SIG-M5 (cell line): ENCODE measurements at places on chromosomes 1 and 21.

DNA sequence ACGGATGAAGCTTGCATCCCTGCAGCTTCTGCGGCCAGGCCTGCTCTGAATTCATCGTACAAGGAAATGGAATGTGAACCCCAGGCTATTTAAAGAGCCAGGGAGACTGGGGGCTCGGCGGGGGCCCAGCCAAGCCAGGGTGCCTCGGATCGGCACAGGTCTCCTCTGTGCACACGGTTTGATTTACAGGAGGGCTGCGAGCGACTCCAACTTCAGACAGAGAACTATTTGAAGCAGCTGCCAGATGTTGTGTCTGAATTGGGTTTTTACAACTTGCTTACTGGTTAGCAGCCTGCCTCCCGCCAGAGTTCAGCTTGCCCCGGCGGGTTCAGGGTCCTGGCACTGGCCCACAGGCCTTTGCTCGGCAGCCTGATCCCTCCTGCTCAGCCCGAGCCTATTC, 83.2 kb downstream of the SPSB1 start:
- no peak for DNase-seq

DNA sequence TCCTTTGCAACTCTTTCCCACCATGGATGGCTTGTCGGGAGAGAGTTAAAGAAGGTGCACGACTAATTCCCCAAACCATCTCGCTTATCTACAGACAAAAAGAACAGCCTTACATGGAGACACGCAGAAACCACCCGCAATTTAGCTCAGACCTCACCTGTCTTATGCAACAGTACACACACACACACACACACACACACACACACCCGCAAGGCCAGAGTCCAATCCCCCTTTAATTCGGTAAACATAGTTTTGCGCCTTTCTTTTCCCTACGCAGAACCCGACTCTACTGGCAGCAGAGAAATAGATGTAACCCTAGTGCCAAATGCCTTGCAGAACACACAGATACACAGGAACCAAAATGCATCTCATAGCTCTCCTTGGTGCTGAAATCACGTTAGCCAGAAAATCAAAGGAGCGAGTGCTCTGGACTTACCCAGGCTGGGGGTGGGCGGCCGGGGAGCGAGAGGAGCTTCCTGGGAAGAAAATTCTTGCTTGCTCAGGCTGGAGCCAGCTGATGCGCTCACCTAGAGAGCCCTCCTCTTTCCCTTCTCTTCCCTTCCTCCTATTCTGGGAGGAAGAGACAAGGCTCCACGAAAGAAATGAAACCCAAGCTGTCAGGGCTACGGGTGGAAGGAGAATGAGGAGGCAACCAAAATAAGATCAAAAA, 470 bp downstream of the TNR start:
- no peak for DNase-seq

DNA sequence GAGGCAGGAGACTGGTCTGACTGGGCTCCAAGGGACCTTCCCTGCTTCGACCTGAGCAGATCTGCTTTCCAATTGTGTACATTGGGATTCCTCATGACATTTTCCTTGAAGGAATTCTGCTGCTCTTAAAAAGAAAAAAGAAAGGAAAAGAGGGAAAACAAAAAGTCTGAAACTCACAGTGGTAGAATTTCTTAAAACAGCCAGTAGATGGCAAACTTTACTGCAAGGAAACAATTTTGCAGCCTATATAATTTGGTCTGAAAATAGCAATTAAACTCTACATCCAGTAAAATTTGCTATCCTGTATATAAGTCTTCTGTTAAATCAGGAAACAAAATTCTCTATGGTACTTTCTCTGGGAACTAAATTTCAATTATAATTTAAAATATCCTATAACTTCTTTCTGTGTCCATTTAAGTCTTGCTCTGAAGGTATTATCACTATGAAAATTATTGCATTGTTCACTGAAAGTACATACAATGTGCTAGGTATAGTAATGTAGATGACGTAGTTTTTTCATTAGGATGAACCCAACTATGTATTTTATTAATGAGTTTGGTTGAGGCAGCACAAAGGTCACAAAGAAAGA, 59.8 kb downstream of the CRB1 start:
- no peak for DNase-seq

DNA sequence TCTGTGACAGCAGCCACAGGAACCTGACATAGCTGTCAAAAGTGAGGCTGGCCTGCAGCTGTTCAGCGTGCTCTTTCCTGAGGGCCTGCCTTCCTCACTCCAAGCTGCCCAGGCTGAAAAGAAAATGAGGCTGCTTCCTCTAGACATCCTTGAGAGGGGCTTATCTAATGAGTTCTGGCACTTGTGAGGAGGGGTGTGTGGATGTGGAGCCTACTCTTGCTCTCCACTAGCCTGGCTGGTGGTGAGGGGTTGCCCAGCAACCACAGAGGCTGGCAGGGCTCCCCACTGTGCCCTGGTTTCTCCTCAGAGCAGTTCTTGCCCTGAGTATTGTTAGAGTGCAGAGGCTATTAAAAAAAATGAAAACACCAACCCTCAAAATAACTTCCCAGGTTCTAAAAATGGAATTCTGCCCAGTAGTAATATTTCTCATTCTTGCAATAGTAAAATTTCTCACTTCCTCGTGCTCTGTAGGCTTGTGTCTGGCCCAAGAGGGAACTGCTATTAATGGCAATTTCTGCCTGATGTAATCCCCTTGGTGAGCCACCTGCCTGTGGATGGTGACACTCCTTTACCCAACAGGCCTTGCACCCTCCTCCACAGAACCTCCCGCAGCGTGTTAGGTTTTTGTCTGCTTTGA, 52.6 kb upstream of the EPS8L3 start:
- DNase-seq, result peak; percentile 89

DNA sequence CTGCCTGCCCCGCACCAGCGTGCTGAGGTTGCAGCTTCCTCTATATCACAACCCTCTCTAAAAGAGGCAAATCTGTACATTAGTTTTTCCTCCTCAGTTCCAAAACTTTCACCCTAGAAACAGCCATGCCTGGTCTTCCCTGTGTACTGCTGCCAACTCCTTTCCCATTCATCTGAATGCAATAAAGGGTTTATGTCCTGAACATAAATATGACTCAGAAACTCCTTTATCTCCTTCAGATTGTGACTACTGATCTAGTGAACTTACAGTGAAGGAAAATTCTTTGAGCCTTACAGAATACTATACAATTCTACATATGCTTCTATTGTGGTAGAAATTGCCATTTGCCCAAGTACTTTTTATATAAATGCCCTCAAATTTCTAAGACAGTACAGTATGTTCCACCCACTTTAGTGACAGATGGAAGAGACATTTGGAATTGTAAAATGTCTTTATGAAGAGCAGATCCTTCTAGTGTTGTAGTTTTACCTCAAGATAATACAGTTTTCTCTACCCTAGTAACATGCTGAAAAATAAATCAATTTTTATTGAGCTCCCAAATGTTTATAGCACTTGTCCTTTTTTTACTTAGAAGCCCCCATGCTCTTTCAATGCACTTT, 345.1 kb upstream of the SNX7 start:
- no peak for DNase-seq

DNA sequence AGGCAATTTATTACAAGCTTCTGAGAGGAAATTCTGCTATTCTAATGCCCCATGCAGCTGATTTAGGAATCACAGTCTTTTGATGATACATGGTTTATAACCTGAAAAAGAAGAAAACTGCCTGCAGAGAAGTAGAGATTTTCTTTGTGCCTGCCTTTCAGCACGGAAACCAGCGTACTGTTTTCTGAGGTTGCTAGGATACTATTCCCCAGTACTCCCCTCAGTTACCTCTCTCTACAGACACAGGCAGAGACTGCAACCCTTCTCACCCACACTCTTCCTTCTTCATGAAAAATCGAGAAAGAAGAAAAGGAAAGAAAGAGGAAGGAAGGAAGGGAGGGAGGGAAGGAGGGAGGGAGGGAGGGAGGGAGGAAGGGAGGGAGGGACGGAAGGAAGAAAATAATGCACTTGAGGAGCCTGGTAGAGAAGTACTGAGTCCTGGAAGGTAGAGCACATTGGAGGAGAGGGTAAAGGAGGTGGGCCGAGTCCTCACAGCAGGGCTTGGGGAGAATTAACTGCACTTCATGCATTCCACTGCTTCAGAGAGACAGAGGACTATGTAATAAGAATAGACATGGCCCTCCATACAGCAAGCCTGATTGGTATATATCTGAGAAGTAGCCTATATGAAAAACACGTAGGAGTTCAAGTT, 21.9 kb downstream of the RGS2 start:
- no peak for DNase-seq

- no peak for DNase-seq
Observed at GRCh38 chr1:166944186-166944967, 31.0 kb downstream of the ILDR2 start.

DNA sequence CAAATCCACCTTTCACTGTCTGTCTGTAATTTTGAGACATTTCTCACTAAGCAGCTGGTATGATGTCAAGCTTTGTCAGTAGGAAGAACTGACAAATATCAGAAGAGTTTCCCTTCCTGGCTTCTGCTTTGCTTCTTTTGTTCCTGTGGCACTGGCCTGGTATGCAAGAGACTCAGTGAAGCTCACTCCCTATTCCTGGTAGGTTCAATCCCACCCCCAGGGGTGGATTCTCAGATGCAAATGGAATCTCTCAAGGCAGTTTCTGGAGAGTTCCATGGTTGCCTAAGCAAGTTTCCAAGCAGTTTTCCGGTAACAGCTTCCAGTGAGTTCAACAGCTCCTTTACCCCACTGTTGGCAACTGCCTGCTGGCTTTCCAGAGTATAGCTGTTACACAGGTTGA, 683.4 kb downstream of the PTPRC start:
- DNase-seq, result no peak

DNA sequence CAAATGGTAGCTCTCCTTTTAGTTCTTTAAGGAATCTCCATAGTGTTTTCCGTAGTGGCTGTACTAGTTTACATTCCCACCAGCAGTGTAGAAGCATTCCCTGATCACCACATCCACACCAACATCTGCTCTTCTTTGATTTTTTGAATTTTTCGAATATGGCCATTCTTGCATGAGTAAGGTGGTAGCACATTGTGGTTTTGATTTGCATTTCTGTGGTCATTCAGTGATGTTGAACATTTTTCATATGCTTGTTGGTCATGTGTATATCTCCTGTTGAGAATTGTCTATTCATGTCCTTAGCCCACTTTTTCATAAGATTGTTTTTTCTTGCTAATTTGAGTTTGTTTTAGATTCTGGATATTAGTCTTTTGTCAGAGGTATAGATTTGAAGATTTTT, 84.6 kb upstream of the B3GALT2 start:
- DNase-seq, result no peak

DNA sequence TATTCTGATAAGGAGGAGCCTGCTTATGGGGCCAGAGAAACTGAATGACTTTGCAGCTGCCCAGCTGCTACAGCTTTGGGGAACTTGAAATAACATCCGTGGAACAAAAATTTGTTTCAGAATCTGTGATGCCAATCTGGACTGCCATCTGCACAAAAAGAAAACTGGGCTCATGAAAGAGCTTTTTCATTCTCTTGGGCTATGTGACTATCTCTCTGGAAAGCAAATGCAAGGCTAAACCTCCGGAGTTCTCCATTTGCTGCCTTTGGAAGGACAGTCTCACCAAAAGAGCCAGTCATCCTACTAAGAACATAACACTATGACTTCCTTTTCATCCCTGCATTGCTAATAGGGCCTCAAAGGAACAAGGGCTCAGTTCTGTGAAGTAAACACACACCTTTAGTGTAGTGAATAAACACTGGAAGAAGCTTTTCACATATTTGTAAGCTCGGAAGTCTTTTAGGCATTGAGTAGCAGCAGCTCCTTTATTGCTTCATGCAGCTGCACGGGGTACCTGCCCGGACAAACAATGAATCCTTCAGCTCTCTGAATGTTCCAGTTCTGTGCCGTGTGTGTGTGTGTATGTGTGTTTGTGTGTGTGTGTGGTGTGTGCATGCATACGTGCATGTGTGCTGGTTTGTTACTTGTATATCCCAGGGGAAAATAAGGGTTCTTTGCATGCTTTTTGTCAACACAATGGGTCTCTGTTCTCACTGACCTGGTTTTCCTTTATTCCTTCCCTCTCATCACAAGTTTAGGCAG, 255.5 kb upstream of the SGIP1 start:
- no peak for DNase-seq

- no peak for DNase-seq
Observed at GRCh38 chr1:162983671-162984425, 85.3 kb upstream of the RGS4 start.

DNA sequence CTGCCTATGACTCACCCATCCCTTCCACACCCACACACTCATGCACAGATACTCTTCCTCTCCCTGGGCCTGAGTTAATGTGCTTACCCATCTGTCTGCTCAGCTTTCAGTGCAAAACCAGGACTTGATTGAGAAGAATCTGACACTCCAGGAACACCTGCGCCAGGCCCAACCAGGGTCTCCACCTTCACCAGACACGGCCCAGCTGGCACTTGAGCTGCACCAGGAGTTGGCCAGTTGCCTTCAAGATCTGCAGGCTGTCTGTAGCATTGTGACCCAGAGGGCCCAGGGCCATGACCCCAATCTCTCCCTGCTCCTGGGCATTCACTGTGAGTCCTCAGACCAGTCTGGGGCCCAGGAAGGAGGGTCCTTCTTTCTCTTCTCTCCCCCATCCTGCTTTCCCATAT, 3.5 kb upstream of the SH3BGRL3 start:
- no peak for DNase-seq

DNA sequence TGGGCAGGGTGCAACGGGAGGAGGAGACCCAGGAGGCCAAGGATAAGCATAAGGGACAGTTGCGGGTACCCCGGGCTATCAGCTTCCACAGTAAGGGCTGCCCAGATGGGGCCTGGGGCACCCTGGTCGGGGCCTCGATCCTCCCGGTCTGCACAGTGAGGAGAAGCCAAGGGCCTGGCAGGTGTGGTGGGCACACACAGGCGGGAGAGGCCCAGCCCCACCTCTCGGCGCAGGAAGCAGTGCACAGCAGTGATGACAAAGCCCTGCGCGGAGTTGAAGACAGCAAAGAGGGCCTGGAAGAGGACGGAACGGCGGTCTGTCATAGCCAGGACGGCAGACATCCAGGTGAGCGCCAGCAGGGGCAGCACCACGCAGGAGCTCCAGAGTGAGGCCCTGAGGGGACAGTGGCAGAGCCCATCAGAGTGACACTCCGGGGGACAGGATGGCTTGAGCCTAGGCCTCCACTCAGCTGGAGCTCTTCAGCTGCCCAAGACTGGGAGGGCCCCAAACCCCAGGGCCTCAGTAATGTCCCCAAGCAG, 29.0 kb upstream of the COL16A1 start:
- no peak for DNase-seq

DNA sequence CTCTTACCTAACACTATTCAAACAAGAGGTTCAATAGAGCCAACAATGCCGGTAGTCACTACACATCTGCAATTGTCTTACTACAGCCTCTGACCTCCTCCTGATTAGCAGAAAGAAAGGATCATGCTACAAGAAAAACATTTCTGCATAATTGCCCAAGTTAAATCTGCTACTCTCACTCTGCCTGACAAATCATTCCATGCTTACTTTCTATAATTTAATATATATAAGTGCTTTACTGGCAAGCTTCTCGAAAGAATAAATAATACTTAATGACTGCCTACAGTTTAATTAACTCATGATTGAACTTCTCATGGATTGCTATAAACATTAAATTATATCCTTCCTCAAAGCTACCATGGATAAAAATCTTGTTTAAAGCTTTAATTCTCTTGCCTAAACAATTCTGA, 156.0 kb downstream of the SLC45A1 start:
- DNase-seq, result no peak
